ENCODE measurements at places on chromosomes 3 and 15. TPM values are rescaled to one million over a fixed set of nuclear protein-coding genes. Genes with fewer than 3 reads are reported as not detected.

The ALDH1A3 gene
- 20.1 TPM for total RNA-seq

The SLC24A5 gene
- not detected for total RNA-seq

The PRR20G gene
- total RNA-seq = 2.8 TPM

The FILIP1L gene
- 0.22 TPM for total RNA-seq

The MYL3 gene
- 0.07 TPM for total RNA-seq

The PDIA5 gene
- total RNA-seq = 30.1 TPM

The MAGEF1 gene
- 29.3 TPM for total RNA-seq

The APBA2 gene
- total RNA-seq = 17.3 TPM

The NR2E3 gene
- total RNA-seq = 0.34 TPM

The WDR76 gene
- total RNA-seq = 11.1 TPM

The CIAO2A gene
- 110 TPM for total RNA-seq

The LEKR1 gene
- total RNA-seq = 1.0 TPM

The CCK gene
- total RNA-seq = 1.7 TPM

The ROPN1 gene
- not detected for total RNA-seq

The FSTL1 gene
- total RNA-seq = 62.0 TPM

Measured in A549 treated with AZD2906 at 1 μM for 4 hours (cell line).